Activated T-cell treated with anti-CD3 and anti-CD28 coated beads, Interleukin-2, amount 50 U/mL, for 48 hours (primary cell): ENCODE measurements at places on chromosomes 5 and 9.
A peak's percentile ranks its signal among the peaks of the same experiment; 100 is the strongest.

- no peak for DNase-seq
Measured at GRCh38 chr9:34059281-34059680, 10.6 kb upstream of the UBAP2 start.

DNA sequence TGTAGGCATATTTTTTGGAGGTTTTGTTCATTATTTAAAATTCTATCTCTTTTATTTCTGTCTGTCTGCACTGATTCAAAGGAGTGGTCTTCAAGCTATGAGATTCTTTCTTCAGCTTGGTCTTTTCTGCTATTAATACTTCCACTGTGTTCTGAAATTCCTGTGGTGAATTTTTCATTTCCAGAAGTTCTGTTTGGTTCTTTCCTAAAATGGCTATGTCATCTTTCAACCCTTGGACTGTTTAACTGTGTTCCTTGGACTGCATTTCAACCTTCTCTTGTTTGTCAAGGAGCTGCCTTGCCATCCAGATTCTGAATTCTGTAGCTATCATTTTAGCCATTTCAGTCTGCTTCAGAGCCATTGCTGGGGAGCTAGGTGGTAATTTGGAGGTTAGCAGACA, 76.3 kb downstream of the CERT1 start:
- no peak for DNase-seq

- DNase-seq, result no peak
Measured at GRCh38 chr9:136662656-136663581, at the start of gene EGFL7. Gene EGFL7, plus strand, starts transcription at chr9:136662916. Its CDS starts 5,367 bp downstream, at chr9:136668283.

- no peak for DNase-seq
Measured at GRCh38 chr5:55860288-55860687, 9.1 kb downstream of the IL31RA start.

- DNase-seq, result no peak
Measured at GRCh38 chr9:107119735-107120134, 163.3 kb upstream of the RAD23B start.

DNA sequence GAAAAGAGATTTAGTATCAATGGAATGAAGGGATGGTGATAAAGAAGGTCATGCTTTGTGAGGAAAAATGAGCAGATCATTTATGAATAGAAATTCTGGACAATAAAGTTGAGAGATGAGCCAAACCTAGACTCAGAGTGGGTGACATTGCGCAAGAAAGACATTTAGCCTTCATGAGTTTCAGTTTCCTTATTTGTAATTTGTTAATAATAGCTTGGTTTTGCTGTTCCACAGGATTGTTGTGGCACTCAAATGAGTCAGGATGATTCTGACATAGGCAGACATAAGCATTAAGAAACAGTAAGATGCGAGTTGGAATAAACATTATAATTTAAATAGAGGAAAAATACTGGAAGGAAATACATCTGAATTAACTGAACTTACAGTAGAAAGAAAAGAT, 34.8 kb downstream of the ITGA2 start:
- DNase-seq, result no peak

DNA sequence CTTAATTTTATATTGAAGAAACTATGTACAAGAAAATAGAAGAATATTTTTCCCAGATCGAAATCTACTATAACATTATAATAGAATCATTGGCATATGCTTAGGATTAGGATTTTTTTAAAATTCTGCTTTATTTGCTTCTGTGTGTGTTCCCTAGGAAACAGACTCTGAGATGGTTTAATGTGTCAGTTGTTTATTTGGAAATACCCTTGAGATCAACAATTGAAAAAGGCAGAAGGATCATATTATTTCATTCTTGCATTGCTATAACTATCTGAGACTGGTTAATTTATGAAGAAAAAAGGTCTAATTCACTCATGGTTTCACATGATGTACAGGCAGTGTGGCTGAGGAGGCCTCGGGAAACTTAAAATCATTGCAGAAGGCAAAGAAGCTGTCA, 622.6 kb downstream of the PRR16 start:
- DNase-seq, result no peak

- no peak for DNase-seq
Measured at GRCh38 chr5:3373391-3373790, 222.2 kb upstream of the IRX1 start.

DNA sequence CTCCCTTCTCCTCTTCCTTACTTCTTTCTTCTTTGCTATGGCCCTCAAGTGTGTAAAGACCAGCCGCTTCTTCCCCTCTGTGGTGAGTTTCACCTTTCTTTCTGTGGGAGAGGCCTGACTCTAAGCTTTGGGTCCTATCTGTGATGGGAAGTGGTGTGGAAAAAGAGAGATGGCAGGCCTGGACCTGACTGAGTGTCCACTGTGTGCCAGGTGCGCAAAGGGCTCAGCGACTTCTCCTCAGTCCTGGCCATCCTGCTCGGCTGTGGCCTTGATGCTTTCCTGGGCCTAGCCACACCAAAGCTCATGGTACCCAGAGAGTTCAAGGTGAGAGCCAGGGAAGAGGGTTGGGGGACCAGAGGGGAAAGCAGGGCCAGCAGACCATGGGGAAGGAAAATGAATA, 5.9 kb downstream of the SLC4A9 start:
- DNase-seq, result no peak

DNA sequence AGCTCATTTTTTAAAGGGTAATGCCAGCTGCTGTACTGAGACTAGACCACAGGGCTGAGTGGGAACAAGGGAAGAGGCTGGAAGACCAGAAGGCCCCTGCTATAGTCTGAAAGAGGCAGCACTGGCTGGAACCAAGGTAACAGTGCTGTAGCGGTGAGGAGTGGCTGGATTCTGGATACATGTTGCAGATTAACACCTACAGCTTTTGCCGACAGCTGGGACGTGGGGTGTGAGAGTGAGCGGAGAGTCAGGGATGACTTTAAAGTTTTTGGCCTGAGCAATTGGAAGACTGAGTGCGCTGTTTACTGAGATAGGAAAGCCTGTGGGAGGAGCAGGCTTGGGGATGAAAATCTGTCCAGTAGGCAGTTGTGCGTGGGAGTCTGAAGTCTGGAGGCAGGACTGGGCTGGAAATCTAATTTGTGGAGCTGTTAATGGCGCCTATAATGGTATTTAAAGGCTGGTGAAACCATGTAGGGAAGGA, 26.5 kb downstream of the AQP7 start:
- no peak for DNase-seq

GRCh38 chr9:114227288-114228015, 72.1 kb downstream of the COL27A1 start:
- no peak for DNase-seq

DNA sequence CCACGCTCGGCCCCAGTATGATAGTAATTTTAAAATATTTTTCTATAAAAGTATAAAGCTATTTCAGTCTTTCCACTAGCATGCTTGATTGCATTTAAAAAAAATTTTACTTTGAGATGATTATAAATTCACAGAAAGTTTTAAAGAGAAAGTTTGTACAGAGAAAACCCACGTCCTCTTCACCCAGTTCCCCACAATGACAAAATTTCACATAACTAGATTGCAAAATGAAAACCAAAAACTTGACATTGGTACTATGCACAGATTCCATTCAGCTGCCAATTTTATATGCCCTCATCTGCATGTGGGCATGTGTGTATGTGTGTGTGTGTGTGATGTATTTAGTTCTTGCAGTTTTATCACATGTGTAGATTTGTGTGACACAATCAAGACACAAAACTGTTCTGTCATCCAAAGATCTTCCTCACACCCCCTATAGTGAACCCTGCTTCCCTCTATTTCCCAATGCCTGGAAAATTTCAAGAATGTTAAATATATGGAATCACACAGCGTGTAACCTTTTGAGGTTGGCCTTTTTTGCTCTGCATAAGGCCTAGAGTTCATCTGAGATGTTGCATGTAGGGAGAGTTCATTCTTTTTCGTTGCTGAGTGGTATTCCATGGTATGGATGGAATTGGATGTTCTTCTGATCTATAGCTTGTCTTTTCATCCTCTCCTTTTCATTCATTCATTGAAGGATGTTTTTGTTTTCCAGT, 56.9 kb upstream of the BARHL1 start:
- no peak for DNase-seq

- DNase-seq, result no peak
Measured at GRCh38 chr9:137111788-137112563, 2.6 kb downstream of the DPP7 start.

GRCh38 chr9:26746357-26747072, 146.1 kb downstream of the CAAP1 start:
- DNase-seq, result no peak

DNA sequence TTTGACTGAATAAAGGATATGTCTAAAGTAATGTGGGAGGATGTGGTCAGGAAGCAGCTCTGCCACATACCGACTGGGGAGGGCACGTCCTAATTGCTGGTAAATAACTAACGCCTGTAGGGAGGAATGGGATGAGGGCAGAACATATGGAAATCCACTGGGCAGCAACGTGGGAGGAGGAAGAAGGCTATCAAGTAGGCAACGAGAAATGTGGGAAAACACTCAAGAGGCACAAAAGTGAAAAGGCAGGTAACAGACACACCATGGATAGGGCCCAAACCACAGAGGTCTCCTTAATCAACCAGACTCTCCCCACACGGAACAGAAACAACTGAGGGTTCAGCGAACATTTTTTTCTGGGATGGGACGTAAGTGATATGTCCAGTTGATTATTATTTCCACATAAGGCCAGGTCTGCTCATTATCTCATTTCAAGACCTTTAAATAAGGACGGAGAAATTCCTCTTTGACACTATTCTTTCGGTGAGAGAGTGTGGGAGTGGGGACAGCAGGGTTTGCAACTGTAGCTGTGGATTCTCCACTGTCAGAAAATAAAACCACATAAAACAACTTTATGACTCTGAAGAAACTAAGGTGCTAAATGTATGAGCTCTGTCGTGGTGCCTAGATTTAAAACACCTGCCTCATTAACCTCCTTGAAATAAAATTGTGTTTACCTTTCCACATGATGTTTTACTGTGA, 17.0 kb downstream of the IARS1 start:
- DNase-seq, result no peak

- peak; percentile 18 for DNase-seq
Measured at GRCh38 chr5:80139466-80139972, 104.4 kb downstream of the THBS4 start.
